ENCODE measurements at places on chromosomes 12 and 14.

GRCh38 chr12:45883187-45883586 is 107.2 kb downstream of the SCAF11 start:
- no peak for DNase-seq

GRCh38 chr12:105378911-105379310 is 48.4 kb downstream of the C12orf75 start:
- no peak for DNase-seq

DNA sequence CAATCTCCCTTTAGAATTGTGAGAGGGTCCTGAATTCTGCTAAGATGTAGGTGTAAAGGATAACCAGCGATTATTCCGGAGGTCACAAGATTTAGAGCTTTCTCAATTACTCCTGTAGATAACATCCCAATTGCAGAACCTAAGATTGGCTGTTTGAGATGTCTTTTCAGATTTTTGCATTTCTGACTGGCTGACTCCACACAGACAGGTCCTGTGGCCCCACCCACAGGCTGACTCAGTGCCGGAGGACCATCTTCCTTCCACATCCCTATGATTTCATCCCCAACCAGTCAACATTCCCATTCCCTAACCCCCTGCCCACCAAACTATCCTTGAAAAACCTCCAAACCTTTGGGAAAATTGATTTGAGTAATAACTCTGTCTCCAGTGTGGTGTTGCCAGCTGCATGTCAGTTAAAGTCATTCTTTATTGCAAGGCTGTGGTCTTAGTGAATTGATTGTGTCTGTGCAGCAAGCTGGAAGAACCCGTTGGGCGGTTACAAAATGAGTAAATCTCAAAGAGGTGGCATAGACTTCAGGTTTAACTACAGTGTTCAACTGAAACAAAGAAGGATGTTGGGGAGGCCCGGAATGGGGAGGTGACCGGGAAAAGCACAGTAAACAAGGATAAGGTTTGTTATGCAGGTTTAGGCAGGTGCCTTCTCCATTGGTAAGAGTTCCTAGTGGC is 10.6 kb downstream of the FNTB start:
- no peak for DNase-seq

GRCh38 chr14:92897922-92898565 is 24.9 kb upstream of the CHGA start:
- no peak for DNase-seq

DNA sequence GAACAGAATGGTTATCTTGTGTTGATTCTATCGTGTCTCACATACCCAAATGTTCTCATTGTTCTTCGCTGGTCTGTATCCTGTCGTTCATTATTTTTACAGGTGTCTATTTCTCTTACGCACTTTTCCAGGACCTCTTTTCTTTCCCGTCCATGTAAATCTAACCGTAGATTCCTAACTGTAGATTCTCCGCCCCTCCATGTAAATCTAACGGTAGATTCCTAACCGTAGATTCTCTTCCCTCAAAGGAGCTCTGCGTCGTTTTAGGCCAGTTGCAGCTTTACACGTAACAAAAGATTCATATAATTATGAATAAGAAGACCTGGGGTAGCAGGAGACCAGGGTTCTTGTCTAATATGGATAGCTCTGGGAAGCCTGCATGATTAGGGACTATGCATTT is 9.7 kb upstream of the ZNF605 start:
- DNase-seq: no peak
